ENCODE measurements at places on chromosomes 7 and 10. TPM values are rescaled to one million over a fixed set of nuclear protein-coding genes. Genes with fewer than 3 reads are reported as not detected.

OR6B1 gene
- total RNA-seq, result not detected

HPSE2 gene
- total RNA-seq, result not detected

PFKFB3 gene
- total RNA-seq, result 19.4 TPM

CHST15 gene
- total RNA-seq, result 0.63 TPM

BTBD16 gene
- total RNA-seq, result not detected

IGFBP3 gene
- total RNA-seq, result 21.3 TPM

ITGA8 gene
- under 0.01 TPM for total RNA-seq

Measured in bronchial smooth muscle cell (primary cell).